ENCODE measurements at places on chromosomes 12 and 14. TPM values are rescaled to one million over a fixed set of nuclear protein-coding genes. Genes with fewer than 3 reads are reported as not detected.

DNA sequence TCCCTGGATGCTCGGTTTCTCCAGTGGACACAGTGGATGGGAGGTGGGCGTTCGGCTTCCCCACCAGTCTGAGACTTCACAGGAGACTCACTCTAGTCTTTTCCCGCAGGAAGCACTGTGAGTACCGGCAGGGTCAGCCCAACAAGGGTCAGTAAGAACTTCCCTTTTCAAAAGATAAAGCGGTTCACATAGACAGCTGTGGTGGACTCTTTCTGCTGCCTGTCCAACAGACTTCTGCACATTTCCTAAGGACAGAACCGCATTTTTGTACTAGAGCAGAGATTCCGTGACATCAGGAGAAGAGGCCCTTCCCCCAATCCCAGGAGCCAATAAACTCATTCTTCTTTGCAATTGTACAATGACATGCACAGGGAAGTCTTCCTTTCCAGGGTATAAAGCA lies 10.4 kb downstream of the LTBR start:
- no peak overlapping the region for H3K27ac ChIP-seq
- no peak for DNase-seq
- no peaks in the 10 kb centered on the region for H3K27me3 ChIP-seq
- no peak overlapping the region for H3K4me3 ChIP-seq

DNA sequence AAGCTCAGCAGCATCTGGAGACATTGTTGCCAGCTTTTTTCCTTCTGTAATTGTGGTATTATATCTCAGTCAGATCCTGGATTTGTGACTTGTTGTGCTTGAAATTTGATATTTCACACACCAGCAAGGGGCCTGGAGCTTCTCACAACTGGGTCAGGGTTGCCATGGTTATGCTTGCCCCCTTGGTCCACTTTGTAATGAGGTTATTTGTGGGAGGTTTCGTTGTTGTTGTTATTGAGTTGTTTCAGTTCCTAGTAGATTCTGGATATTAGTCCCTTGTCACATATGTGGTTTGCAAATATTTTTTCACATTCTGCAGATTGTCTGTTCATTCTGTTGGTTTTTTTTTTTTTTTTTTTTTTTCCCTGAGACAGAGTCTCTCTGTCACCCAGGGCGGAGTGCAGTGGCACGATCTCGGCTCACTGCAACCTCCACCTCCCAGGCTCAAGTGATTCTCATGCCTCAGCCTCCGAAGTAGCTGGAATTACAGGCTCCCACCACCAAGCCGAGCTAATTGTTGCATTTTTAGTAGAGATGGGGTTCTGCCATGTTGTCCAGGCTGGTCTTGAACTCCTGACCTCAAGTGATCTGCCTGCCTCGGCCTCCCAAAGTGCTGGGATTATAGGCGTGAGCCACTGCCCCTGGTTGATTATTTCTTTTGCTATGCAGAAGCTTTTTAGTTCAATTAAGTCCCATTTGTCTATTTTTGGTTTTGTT lies 80.6 kb upstream of the ETV6 start:
- DNase-seq = no peak
- no peak overlapping the region for H3K27ac ChIP-seq
- H3K36me3 ChIP-seq = no peaks in the 10 kb centered on the region
- no peaks in the 10 kb centered on the region for H3K4me1 ChIP-seq

DNA sequence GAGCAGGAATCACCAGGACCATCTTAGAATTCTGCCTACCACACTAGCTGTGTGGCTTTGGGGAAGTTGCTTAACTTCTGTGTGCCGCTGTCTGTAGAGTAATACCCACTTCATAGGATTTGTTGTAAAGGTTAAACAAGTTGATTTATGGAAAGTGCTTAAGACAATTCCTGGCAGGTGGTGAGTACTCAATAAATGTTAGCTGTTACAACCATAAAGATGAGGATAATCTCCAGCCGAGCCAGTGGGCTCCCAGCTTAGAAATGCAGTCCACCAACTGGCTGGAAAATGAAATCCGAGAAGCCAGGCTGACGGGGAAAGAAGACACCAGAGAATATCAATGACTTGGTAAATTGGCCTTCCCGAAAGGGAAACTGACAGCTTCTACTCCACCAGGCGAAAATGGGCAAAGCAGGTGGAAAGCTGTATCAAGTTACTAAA lies 173.5 kb downstream of the CHST11 start:
- H3K27ac ChIP-seq = no peak overlapping the region
- no peak overlapping the region for H3K4me3 ChIP-seq
- DNase-seq = no peak
- no peaks in the 10 kb centered on the region for H3K36me3 ChIP-seq
- H3K4me1 ChIP-seq = no peaks in the 10 kb centered on the region

- DNase-seq = peak; percentile 61
- no peaks in the 10 kb centered on the region for H3K27me3 ChIP-seq
- peaks cover 47% of the 10 kb centered on the region for H3K4me1 ChIP-seq
- peak overlapping the region; percentile 49 for H3K27ac ChIP-seq
- H3K4me3 ChIP-seq = no peak overlapping the region
These were observed 9.8 kb downstream of the PRIMA1 start for GRCh38 chr14:93778453-93778852.

DNA sequence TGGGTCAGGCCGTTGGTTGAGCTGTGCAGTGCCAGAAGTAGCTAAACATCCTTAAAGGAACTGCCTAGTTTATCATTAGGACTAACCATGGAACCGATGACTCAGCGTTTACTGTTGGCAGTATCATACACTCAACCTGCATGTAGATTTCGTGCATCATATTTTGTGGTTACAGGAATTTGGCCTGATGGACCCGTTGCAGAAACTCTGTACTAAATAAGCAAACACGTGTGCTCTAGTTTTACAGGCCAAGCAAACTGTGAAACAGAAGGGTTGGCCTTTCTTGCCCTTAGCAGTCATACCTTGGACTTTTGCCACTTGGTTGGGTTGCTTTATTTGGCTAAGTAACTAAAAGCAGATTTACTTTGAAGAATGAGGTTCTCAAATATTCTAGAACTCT lies 35.6 kb downstream of the DGLUCY start:
- peak overlapping the region; percentile 80 for H3K27ac ChIP-seq
- DNase-seq = peak; percentile 80

- H3K4me1 ChIP-seq = no peaks in the 10 kb centered on the region
- H3K27me3 ChIP-seq = no peaks in the 10 kb centered on the region
- H3K36me3 ChIP-seq = no peaks in the 10 kb centered on the region
- no peak overlapping the region for H3K27ac ChIP-seq
- H3K4me3 ChIP-seq = no peak overlapping the region
These were observed 214.4 kb upstream of the LRIG3 start for GRCh38 chr12:59134750-59135149.

DNA sequence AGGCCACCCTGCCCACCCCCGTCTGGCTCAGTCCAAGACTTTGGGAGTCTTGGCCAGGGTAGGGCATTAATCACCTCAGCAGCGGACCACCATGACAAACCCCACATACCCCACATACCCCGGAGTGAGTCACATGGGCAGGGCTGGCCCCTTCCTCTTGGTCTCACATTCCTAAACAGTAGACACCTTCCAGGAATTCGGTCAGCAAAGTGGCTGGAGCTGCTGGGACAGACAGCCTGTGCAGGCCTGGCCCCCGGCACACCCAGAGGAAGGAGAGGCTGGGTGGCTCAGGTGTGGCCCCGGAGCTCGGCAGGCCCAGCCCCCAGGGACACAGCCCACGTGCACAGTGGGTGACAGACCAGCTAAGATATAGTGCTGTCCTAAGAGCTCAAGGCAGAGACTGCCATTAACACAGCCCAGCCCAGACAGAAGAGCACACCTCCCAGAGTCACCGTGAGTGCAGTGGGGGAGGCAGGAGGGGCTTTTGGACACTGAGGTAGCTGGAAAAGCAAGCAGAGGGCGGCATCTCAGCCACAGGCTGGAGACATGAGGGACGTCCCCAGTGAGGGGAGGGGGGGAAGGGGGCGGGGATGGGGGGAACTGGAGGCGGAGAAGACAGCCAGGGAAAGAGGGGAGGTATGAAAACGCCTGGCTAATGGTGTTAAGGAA lies 24.0 kb downstream of the CCDC85C start:
- H3K4me3 ChIP-seq = no peak overlapping the region
- H3K27ac ChIP-seq = peak overlapping the region; percentile 89
- H3K27me3 ChIP-seq = no peaks in the 10 kb centered on the region
- DNase-seq = peak; percentile 75
- peaks cover 69% of the 10 kb centered on the region for H3K4me1 ChIP-seq
- no peaks in the 10 kb centered on the region for H3K36me3 ChIP-seq

- peaks cover 50% of the 10 kb centered on the region for H3K4me1 ChIP-seq
- no peak overlapping the region for H3K4me3 ChIP-seq
- no peaks in the 10 kb centered on the region for H3K36me3 ChIP-seq
- no peak for DNase-seq
- H3K27ac ChIP-seq = no peak overlapping the region
These were observed 46.1 kb upstream of the PTPRO start for GRCh38 chr12:15276088-15276698.

DNA sequence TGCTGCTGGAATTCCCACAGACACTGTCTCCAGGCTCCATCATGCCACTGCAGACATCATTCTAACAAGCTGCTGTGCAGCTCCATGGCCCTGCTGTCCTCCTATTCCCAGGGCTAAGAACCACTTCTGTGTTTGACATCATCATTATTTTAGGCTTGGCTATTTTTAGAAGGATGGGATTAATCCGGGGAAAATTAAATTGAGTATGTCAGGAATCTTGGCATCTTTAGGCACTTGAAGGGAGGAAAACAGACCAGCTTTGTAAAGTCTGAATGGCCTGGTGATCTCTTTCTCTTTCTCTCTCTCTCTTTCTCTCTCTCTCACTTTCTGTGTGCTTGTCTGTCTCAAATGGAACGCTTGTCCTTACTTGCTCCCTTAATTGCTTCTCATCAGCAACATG lies 568.3 kb upstream of the FLRT2 start:
- DNase-seq = no peak
- H3K4me3 ChIP-seq = no peak overlapping the region
- no peak overlapping the region for H3K27ac ChIP-seq
- no peaks in the 10 kb centered on the region for H3K36me3 ChIP-seq
- no peaks in the 10 kb centered on the region for H3K4me1 ChIP-seq

GRCh38 chr14:61503167-61503801 lies 181.9 kb downstream of the PRKCH start:
- peaks cover 4% of the 10 kb centered on the region for H3K4me1 ChIP-seq
- no peak overlapping the region for H3K4me3 ChIP-seq
- H3K27me3 ChIP-seq = no peaks in the 10 kb centered on the region
- H3K36me3 ChIP-seq = no peaks in the 10 kb centered on the region

DNA sequence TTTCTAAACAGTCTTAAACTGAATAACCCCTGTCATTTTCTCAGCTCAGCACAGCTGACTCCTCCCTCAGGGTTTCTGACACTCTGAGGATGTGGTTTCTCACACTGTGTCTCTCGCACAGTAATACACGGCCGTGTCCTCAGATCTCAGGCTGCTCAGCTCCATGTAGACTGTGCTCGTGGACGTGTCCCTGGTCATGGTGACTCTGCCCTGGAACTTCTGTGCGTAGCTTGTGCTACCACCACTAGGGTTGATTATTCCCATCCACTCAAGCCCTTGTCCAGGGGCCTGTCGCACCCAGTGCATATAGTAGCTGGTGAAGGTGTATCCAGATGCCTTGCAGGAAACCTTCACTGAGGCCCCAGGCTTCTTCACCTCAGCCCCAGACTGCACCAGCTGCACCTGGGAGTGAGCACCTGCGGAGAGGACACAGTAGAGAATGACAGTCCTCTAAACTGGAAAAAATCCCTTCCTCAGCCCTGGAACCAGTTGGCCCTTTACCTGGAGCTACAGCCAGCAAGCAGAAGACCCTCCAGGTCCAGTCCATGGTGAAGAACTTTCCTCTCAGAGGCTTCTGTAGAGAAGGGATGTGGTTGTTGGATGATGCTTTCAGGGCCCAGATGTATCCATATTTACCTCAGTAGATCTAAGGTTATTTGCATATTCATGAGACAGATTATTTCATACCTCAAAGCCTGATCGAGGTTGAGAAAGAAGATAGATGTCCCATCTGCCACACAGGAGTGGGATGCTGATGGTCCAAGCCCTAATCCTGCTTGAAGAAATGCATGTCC lies 984.8 kb downstream of the TMEM121 start:
- no peaks in the 10 kb centered on the region for H3K4me1 ChIP-seq
- DNase-seq = no peak
- no peak overlapping the region for H3K4me3 ChIP-seq
- no peaks in the 10 kb centered on the region for H3K36me3 ChIP-seq
- H3K27ac ChIP-seq = no peak overlapping the region

- H3K4me1 ChIP-seq = no peaks in the 10 kb centered on the region
These were observed 246.0 kb upstream of the DAAM1 start for GRCh38 chr14:58942516-58942915.

DNA sequence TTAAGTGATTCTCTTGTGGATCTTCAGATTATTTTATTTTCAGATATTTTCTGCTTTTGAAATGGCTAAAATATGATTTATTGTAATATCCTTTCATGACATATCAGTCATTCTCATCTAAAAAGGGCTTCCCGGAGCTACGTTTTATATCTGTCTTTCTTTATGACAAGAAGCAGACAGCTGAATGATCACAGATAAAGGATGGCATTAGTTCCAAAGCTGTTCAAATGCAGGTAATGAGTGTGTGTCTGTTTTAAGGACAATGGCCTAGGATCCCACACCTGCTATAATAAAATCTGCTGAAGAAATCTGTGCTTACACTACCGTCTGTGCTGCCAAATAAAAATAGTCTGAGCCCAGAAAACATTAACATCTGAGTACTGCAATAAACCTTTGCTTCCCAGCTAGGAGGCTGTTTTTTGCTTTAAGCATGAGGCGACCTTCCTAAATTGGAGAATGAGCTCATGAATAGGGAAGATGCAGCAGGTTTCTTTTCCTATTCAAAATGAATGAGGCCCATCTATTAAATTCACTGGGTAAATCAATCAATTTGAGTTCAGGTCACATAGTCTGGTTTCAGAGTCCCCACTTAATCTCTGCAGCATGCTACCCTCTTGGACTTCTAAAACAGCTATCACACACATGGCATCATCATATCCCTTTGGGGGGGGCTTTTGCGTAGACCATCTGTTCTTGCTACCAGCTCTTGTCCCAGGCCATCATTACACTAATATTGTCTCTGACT lies 498.5 kb downstream of the NELL2 start:
- no peak overlapping the region for H3K4me3 ChIP-seq
- no peak overlapping the region for H3K27ac ChIP-seq
- H3K4me1 ChIP-seq = no peaks in the 10 kb centered on the region

DNA sequence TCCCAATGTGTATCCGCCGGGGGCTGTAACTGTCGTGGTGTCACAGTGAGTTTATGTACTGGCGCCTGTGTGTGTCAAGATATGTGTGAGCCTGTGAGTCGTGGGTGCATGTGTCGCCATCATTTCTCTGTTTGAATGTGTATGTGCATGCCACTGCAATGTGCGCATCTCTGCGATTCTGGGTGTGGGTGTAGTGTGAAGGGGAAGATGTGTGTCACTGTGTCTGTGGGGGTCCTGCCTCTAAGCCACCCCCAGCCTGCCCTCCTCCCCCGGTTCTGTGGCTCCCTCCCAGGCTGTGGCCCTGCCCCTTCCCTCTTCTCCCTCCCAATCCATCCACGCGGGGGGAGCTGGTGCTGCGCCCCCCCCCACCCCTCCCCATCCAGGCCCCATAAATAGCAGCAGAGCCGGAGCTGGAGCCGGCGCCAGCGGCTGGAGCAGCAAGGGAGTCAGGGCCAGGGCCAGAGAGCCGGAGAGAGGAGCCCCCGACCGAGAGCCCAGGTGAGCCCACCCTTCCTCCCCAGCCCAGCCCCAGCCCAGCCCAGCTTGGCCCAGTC lies at the start of gene CPNE6:
CPNE6 (plus strand) TSS at position 419 of the 554 bp plus-strand sequence. CDS start 1,375 bp downstream, outside the sequence.
- H3K27ac ChIP-seq = no peak within 1 kb of the TSS
- H3K27me3 ChIP-seq = no peaks in the 10 kb centered on the region
- H3K4me1 ChIP-seq = peaks cover 41% of the 10 kb centered on the region
- no peaks in the 10 kb centered on the region for H3K36me3 ChIP-seq

Gene CHPT1
- 85.9 TPM for total RNA-seq

Gene PGF
- 1.8 TPM for total RNA-seq

Gene ACSM4
- total RNA-seq = not detected

Gene SDR9C7
- not detected for total RNA-seq

Gene PTPRR
- 9.5 TPM for total RNA-seq

Gene DPF3
- total RNA-seq = 1.0 TPM

Gene SCN8A
- 1.2 TPM for total RNA-seq

Gene WIF1
- total RNA-seq = not detected

Gene SCNN1A
- 284 TPM for total RNA-seq

All from stomach (tissue), 19 donors.